ENCODE measurements at places on chromosomes 5 and 9. TPM values are rescaled to one million over a fixed set of nuclear protein-coding genes. Genes with fewer than 3 reads are reported as not detected.

DNA sequence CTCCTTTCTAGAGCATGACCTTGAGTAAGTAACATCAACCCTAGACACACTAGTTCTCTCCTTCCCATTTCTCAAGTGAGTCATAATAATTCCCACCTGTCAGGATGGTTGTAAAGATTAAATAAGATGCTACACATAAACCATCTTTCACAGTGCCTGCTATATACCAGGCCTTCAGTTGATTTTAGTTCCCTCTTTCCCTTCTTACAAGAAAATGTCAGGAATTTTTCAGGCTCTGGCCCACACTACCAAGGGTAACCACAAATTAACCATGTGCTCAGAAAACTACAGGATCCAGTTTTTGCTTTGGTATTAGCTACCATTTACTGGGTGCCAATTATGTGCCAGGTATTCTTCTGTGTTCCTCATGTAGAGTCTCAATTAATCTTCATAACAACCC, 42.7 kb upstream of the RARS1 start:
- DNase-seq, result no peak
- H3K4me1 ChIP-seq, result no peaks in the 10 kb centered on the region
- no peak overlapping the region for H3K4me3 ChIP-seq
- no peak overlapping the region for H3K27ac ChIP-seq
- no peaks in the 10 kb centered on the region for H3K36me3 ChIP-seq

GRCh38 chr9:97529363-97530076, 28.1 kb downstream of the TMOD1 start:
- peak overlapping the region; percentile 90 for H3K27ac ChIP-seq
- no peak overlapping the region for H3K4me3 ChIP-seq
- no peak for DNase-seq
- H3K36me3 ChIP-seq, result peaks cover 38% of the 10 kb centered on the region
- H3K4me1 ChIP-seq, result peaks cover 80% of the 10 kb centered on the region

The RELL2 gene
- 0.63 TPM for polyA plus RNA-seq

The KIAA1958 gene
- polyA plus RNA-seq, result 1.4 TPM

The C6 gene
- 0.13 TPM for polyA plus RNA-seq

The ACER2 gene
- 1.4 TPM for polyA plus RNA-seq
